ENCODE measurements at places on chromosomes 3 and 15.

DNA sequence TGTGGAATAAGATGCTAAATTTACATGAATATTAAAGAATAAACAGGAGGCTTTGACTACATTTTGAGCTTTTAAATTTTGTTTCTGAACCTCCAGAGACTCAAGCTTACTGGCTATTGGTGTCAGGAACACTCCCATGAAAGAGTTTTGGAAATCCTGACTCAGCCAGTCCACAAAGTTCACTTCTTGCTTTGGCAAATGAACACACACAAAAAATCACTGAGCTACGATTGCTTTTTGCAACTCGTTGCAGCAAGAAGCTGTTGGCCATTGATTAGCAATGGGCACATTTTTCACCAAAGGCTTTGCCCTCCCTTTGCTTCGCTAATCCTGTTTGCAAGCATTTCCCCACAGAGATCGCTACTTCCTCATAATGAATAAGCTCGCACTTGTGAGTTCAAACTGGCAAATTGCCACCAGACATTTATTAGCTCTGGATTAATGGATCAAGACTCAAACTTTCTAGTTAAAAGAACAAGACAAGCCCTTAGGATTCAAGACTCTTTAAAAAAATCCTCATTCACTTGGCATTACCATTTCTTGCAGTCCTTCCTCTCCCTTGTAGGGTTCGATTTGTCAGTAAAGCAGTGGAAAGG, 343.2 kb upstream of the ONECUT1 start:
- DNase-seq = no peak

GRCh38 chr3:138009476-138010272, at the start of gene CLDN18:
Gene CLDN18, plus strand, starts transcription at chr3:138010165. Its CDS starts 61 bp downstream, at chr3:138010226.
- DNase-seq = no peak

- no peak for DNase-seq
Measured at GRCh38 chr3:52498137-52499054, 3.3 kb downstream of the STAB1 start.

DNA sequence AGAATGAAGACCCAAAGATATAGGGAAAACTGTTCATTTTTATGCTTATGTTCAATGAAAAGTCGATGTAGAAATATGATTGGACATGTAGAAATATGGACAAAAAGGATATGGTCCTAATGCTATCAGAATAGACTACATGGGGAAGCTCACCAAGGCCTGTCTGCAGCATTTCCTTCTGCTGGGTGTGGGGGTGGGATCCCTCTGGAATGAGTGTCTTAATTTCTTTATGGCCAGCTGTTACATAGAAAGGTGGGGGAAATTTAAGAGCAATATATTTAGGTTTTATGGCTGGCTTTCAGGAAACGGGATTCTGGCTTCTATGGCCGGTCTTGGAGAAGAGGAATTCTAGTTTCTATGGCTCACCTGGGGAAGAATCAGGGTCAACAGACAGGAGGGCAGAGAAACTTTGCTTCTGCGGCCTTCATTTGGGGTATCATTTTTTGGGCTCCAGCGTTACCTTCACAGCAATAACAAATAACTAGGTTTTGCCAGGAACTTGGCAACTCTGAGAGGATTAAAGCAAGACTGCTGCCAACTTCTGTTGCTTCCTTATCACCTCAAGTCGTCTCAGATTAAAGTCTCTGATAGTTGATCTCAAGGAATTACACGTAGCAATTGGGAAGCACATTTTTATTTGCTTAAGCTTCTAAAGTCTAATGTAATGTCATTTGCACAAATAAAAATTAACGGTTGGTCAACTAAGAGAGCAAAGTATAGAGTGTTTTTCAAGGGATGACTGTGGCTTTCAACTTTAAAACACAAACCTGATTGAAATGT, 57.0 kb upstream of the GATM start:
- DNase-seq = no peak

- DNase-seq = no peak
Measured at GRCh38 chr3:120855665-120856437, 52.2 kb upstream of the STXBP5L start.

DNA sequence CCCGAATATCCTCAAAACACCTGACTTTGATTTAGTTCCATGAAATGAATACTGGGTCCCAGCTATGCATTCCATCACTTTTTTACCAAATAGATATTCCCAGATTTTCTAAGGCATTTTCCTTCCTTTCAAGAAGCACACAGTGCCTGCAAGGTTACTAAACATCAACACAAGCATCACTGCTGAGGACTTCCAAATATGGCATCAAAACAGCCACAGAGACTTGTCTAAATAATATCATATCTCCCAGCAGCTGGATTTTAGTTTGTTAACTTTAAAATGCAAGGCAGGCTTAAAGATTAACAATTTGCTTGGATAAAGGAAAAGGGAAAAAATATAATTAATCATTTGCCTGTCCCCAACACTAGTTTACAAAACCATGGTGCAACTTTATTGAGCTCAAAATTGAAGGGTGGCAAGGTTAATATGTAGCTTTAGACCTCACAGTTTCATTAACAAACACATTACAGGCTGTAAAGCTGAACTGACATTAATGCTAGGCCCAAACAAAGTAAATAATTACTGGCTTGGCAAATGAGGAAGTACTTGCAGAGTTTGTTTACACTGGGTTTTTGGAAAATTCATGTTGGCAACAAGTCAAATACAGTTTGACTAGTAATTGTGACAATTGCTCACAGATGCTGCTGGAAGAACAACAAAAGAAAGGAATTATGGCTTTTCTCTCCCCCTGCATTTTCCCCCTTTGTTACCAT, 401.7 kb upstream of the CDIN1 start:
- no peak for DNase-seq

GRCh38 chr3:23668430-23668904, 137.3 kb upstream of the UBE2E1 start:
- DNase-seq = no peak

GRCh38 chr15:85091990-85092389, 110.3 kb downstream of the PDE8A start:
- DNase-seq = no peak

- DNase-seq = no peak
Measured at GRCh38 chr15:57082054-57082728, 163.7 kb downstream of the TCF12 start.

DNA sequence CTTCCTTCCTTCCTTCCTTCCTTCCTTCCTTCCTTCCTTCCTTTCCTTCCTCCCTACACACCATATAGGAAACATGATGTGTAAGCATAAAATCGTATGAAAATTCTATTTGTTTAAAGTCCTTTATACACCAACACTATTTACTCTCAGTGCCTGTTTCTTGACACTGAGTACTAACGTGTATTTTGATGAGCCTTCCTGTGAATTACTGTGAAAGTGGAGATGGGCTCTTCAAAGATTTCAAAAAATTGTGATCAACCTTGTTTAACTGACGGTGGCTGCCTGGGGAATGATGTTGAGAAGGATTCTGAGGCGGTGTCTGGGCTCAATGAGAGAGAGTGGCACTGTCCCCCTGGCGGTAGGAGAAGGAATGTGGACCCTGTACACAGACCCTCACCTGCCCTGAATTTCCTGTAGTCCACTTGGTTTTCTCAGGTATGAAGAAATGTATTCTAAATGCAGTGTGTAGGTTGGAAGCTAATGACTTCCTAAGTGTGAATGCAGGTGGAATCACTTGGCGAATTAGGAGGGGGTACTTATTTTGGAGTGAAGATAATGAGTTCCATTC, 237.9 kb downstream of the GAP43 start:
- no peak for DNase-seq

- DNase-seq = no peak
Measured at GRCh38 chr3:80079886-80080285, 312.1 kb upstream of the ROBO1 start.
